ENCODE measurements at places on chromosomes 6 and 20. TPM values are rescaled to one million over a fixed set of nuclear protein-coding genes. Genes with fewer than 3 reads are reported as not detected.

The XKR7 gene
- 0.32 TPM for polyA plus RNA-seq

DNA sequence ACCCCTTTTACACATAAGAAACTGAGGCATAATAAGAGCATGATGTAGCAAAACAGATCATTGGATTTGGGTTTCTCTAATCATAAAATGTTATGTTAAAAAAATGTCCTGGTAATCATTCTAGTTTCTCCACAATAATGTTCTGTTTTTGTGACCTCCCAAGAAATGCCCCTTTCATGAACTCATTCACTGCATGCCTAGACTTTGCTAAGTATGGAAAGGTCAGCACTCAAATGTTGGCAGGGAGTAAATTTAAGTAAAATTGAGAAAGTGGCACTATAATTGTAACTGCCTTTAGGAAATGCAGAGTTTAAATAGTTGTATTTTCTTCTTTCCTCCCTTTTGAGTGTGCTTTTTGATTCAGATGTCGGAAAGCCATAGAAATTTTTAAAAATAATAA is 48.5 kb upstream of the ID4 start:
- no peak for DNase-seq

DNA sequence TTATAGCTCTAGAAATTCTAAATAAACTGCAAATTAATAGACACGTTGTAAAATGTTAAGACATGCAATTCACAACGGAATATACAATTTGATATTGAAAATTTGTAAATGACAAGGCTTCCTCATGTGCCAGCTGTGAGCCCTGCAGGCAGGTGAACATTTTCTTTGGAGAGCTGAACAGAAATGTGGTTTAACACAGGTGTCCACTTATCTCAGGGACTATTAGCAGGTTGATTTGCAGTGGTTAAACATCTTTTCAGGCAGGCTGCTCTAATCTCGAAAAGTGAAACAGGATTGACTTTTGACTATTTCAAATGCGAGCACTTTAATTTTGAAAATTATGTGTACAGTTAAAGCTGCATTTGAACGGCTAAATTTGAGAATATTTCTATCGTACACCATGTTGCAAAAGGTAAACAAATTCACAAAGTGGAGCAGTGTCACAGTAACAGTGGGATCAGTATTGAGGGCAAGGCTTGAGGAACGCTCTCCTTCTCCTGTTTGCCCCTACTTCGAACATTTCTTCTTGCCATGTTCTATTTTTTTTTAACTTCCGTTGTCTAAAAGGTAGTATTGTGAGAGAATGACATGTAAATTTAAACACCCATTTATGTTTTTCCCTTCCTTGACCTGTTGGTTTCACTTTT is 210.8 kb downstream of the CDKAL1 start:
- no peak for DNase-seq

DNA sequence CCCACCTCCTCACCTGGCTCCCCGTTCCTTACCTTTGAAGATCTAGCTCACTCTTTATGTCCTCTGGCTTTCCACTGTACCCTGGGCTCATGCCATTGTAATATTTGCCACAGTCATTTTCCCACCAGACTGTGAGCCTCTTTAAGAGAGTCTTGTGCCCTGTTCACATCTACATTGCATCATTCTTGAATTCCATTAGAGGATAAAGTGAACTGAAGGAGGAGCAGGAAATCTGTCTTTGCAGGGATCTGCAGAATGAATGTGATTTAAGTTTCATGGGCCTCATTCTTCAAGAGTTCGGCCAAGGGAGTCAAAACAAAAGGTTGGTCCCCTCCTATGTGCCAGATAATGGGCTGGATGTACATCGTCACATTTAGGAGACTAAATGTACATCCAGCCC is 272.6 kb upstream of the CITED2 start:
- DNase-seq: no peak

DNA sequence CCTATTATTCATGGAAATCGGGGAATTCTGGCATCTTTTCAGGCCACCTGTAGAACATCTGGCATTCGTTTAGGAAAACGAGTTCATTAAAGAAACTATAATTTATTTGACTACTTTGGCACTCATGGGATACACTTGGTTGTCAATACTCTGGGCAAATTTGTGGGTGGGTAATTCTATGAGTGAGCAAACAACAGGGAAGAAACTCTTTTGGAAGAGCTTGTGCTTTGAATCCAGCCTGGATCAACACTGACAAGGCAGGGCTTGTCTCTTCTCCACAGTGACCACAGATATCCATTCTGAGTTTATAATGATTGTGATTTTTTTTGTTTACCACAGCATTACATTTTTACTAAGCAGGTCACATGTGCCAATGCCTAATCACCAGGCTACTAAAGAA is 394.7 kb downstream of the THBS2 start:
- no peak for DNase-seq

- DNase-seq: no peak
Observed at GRCh38 chr20:21048841-21049273, 57.3 kb downstream of the LINC00237 start.

DNA sequence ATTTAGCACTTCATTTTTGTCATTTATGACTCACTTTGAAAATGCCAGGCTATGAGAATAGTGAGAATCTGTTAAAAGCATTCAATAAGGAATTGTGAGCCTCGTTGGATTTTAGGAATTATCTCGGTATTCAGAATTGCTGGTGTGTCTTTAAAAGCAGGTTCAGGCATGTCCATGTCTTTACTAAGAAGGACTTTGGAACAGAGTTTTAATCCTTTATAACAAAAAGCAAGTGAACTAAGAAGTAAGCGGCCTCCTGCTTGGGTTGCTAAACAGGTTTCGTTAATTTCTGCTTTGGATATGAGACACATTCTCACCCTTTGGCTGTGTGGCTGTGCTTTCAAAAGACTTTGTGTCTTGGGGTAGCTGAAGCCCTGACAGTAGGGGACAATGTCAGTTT is 74.9 kb downstream of the IGF2R start:
- no peak for DNase-seq

DNA sequence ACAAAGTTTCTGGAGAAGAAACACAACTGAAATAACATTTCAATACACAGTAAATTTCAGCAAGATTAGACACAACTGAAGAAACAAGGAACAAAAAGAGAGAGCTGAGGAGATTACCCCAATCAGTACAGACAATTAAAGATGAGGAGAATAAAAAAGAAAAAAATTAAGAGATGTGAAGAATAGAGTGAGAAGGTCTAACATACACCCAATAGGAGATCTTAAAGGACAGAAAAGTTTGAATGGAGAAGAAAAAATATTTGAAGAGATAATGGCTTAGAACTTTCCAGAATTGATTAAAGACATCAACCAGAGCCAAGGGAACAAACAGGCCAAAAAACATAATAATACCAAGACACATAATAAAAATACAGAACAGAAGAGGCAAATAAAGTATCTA is 116.4 kb downstream of the HUS1B start:
- no peak for DNase-seq

DNA sequence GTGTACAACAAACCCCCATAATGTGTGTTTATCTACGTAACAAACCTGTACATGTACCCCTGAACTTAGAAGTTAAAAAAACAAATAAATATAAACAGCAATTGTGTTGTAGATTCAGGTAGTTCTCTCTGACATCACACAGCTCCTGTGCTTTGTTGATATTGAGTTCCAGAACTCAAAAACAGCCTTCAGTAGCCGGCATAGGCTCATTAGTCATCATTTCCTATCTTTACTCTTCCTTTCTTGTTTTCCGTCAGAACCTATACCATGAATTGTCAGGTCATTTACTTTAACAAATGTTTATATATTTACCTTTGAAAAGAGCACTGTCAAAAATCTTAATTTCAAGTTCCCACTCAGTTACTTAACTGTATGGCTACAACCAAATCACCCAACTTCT is 88.8 kb downstream of the ADTRP start:
- DNase-seq: no peak
